ENCODE measurements at places on chromosomes 5 and 9.

GRCh38 chr9:136244122-136244968 is 1.3 kb downstream of the QSOX2 start:
- no peak for DNase-seq

- DNase-seq: peak; percentile 58
Observed at GRCh38 chr5:58871648-58872242, 288.9 kb downstream of the RAB3C start.

- DNase-seq: no peak
Observed at GRCh38 chr5:115402822-115403577, 106.5 kb upstream of the CCDC112 start.

- DNase-seq: no peak
Observed at GRCh38 chr5:57511321-57511720, 28.7 kb upstream of the ACTBL2 start.

DNA sequence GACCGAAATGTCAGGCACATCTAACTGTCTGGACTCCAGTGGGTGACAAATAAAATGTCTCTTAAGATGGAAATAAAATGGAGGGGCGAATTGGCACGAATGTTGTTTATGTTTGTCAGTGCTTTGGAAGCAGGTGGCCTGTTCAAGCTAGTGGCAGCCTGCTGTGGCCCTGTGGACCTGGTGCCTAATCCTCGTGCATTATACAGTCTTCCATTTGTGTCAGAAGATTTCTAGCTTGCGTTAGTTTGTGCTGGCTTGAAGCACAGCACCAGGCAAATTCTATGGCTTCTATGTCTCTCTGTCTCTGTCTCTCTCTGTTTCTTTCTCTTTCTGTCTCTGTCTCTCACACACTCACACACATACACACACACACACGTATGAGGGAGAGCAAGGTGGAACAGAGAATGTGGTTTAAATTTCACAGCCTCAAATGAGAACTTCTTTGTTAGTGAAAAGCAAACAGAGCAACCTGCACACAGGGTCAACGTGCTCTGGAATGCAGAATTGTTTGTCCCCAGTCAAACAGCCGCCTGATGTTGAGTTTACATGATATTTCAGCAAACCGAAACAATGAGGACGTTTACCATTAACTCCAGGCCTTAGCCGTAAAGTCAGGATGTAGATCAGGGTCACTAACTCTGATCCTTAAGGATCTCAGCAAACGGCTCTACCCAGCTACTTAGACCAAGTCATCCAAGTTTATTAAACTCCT is 39.0 kb upstream of the CD180 start:
- no peak for DNase-seq

DNA sequence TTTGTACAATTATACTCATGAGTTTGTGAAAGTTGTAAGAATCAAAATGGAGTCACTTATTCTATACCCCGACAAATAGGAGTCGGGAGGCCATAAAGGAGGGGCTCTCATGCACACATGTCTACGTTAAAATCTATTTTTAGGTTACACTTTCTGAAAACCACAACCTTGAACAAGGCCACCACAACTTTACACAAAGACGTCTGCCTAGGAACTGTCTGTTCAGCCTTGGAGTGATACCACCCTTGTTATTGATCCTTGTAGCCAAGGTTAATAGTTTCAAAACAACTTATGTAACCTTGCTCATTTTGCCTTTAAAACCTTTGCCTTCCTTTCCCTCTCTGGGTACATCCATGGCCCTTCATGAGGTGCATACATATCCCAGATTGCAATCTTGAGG is 4.1 kb upstream of the NDFIP1 start:
- no peak for DNase-seq

DNA sequence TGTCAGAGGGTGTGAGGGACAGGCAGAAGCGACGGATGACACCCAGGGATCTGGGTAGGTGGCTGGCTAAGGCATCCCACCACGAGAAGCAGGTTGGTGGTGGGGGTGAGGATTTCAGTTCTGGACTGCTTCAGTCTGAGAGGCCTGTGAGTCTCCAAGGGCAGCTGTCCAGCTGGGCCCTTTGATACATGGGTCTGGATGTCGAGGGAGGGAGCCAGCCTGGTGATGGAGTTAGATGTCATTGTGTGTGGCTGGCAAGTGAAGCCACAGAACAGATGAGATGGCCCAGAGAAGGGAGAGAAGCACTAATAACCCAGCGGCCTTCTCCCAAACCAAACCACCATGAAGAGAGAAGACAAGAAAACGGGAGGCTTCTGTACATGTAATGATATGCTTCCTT is 11.1 kb downstream of the MED27 start:
- DNase-seq: no peak

DNA sequence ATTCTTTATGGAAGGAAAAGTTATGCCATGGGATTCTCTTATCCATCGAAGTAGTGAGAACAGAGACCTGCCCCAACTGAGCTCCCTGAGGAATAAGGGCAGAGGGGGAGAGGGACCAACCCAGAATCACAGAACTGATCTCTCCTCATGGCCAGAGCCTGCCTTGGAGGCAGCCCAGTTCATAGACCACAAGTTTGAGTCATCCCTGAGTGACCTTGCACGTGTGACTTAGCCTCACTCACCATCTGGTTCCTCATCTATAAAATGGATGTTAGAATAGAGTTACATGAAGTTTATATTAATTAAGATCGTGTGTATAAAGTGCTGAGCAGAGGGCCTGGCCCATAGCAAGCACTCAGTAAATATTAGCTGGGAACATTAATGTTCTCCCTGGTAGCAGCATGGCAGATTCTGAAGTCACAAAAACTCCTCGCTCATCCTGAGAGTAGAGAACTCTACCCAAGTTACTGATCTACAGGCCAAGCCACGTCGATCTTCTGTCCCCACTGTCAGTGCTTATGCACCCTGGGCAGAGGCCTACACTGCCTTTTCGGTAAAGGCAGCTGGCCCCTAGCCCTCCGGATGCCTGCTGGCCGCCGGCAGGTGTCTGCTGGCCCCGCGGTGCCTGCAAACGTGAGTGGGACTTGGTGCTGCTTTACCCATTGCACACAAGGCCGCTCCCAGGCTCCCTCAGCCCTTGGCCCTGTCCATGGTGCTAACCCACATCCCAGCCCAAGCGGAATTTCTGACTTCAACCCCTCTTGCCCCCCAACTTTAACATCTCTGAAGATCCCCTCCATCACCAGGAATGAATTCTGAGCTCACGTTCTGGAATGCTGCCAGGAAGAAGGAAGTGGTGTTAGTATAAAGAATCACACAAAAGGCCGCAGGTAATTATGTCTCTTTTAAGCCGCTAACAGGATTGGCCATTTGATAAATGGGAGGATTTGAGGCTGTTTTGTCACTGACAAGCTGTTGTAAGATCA is 61.1 kb upstream of the ARAP3 start:
- no peak for DNase-seq

DNA sequence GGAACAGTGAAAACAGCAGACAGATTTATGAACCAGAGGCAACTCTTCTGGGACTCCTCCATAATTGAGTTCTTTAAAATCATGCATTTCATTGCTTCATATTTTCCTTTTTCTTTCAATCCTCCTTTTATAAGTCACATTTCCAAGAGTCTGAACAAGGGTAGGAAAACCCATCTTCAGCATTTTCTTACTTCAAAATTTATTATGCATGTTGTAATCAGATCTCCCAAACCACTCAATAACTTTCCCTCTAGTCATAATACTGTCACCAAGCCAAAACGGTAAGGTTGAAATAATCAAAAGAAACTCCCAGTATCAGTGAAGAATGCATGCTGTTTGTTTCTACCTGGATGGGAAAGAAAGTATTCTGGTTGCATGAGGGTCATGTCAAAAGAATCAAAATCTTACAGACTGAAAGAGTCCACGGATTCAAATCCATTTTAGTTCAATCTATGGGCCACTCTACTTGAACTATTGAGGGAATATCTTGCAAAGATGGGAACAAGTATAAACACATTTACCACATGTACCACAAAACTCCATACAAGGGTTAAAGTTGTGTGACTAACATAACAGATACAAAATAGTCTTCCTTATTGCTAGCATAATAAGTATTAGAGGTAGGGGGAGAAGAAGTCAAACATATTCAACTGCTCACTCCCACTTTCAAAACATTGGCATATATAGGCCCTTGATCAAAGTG is 797.3 kb downstream of the MAT2B start:
- DNase-seq: no peak

- DNase-seq: no peak
Observed at GRCh38 chr9:14210428-14210827, 103.5 kb downstream of the NFIB start.

DNA sequence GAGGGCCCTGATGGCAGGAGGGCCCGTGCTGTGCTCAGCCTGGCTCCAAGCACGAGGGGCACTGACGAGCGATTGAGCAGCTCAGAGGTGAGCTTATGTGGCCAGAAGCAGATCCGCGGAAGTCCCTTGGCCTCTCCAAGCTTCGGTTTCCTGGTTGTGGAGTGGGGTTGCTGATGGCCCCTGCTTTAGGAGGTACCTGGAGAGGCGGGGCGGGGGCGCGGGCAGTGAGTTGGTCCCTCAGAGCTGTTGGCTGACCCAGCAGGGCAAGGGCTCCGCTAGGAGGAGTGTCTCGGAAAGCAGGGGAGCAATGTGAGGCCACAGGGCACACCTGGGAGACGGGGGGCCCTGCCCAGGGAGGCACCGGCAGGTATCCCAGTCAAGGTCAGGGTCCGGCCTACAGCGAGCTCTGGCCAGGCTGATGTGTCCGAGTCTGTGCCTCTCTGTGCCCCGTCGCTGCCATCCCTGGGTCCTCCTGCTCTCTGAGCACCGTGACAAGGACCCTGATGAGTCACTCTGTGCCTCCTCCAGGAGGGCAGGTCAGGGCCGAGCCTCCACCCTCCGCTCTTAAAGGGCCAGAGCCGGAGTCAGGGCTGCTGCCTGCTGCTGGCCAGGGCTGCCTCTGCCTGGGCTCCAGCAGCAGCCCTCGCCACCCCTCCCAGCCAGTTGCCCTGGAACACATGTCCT is 14.8 kb downstream of the NCS1 start:
- peak; percentile 88 for DNase-seq

- DNase-seq: no peak
Observed at GRCh38 chr5:109865637-109866036, 175.9 kb downstream of the MAN2A1 start.

GRCh38 chr5:77697692-77698091 is 59.2 kb upstream of the OTP start:
- DNase-seq: no peak

DNA sequence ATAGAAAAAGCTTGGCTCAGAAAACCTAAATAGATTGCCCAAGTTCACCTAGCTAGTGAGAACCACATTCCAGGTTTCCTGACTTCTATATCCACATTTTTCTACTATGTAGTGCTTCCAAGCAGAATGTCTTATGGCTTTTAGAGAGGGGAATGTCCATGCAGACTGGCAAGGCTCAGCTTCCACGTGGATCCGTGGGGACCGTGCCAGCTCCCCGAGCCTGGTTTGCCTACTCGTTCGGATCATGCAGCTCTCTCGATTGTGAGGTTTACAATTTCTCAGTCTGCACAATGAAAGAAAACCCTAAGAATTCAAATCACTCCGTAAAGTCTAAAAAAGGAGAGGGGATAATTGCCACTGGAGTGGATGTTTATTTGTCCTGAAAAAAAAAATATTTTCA is 256.5 kb upstream of the NR4A3 start:
- peak; percentile 3 for DNase-seq

DNA sequence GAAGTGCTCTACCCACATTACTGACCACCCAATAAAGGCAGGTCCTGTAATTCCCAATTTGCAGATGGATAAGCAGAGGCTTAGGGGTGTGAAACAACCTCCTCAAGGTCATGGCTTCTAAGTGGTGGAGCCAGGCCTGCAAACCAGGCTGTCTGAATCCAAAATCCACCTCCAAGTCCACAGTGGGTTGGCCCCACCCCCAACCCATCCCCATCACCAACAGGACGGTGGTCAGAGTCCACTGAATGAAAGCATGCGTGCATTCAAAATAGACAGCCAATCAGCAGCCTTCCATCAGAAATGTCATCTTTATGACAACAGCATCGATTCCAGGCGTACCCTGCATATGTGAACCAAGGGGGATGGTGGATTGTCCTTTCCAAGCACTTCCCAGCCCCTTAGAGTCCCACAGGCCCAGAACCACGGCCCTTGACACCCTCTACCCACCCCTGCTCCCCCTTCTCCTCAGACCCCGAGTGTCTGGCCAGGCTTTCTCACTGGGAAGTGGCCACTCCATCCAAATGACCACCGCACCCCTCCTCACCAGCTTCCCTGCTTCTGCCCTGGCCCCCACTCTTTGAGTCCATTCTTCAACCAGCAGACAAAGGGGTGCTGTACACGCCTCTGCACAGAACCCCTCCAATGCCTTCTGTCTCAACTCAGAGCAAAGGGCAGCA is 133.1 kb downstream of the KCNIP1 start:
- no peak for DNase-seq

DNA sequence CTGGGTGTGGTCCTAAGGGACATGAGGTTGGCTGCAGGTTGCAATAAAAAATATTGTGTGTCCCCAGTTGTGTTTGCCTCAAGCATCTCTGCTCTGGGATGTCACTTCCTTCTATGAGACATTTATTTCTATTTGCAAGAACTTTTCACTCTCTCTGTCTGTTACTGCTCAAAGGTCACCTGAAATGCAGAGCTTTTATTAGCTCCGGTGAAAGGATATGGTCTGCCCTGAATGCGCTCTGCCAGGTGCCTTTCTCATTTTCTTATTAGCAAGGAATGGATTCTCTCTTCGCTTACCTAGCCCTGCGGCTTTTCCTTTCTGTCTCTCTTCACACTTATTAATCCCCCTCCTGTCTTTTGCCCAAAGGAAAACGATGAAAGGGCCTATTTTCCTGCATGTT is 526.1 kb downstream of the TMEM38B start:
- no peak for DNase-seq

- DNase-seq: no peak
Observed at GRCh38 chr5:117487556-117487955, 912.9 kb upstream of the SEMA6A start.

- DNase-seq: no peak
Observed at GRCh38 chr5:117494188-117494587, 919.6 kb upstream of the SEMA6A start.

GRCh38 chr5:157767689-157768088 is 24.2 kb downstream of the LSM11 start:
- DNase-seq: no peak

- DNase-seq: peak; percentile 88
Observed at GRCh38 chr5:57298295-57298984, 124.6 kb downstream of the GPBP1 start.

GRCh38 chr5:125176005-125176390 is 429.6 kb upstream of the ZNF608 start:
- DNase-seq: peak; percentile 1

GRCh38 chr5:68223904-68224303 is 8.3 kb downstream of the PIK3R1 start:
- DNase-seq: no peak

GRCh38 chr9:68643901-68644809 is 60.9 kb upstream of the PIP5K1B start:
- no peak for DNase-seq

GRCh38 chr5:106314221-106314824 is 1356.4 kb downstream of the EFNA5 start:
- no peak for DNase-seq

Data from cerebellar cortex (tissue), 1 donor.